ENCODE measurements at places on chromosomes 5 and 9.

DNA sequence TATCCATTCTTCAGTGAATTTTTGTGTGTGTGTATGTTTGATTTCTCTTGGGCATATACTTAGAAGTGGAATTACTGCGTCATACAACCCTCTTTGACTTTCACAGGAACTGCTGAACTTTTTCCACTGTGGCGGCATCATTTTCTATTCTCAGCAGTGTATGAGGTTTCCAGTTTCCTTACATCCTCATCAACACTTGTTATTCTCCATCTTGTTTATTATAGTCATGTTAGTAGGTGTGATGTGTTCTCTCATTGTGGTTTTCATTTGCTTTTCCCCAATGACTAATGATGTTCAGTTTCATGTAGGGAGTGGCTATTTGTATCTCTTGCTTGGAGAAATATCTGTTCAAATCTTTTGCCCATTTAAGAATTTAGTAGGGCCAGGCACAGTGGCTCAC is 2.6 kb downstream of the ZNF79 start:
- DNase-seq: no peak

GRCh38 chr5:137891849-137892248 is 2.6 kb downstream of the PKD2L2 start:
- no peak for DNase-seq

- no peak for DNase-seq
Observed at GRCh38 chr5:61420016-61420415, 88.0 kb downstream of the ZSWIM6 start.

GRCh38 chr9:105572455-105572854 is 14.5 kb downstream of the FKTN start:
- no peak for DNase-seq

DNA sequence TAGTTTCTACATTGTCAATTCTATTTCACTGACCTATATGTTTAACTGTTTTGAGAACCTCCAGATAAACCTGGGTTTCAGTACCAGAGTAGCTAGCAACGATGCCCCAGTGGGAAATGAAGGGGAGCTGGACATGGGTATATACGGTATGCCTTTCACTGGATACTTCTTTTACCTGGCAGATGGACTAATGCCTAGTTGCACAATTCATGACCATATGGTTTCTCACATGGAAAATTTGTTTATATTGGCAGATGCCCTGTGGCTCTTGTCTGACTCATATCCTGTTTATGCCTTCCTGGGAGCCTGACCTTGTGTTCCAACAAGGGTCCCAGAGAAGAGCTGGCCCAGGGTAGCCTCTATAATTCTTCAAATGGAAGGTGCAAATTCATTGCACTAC is 144.1 kb downstream of the MAT2B start:
- peak; percentile 96 for DNase-seq

DNA sequence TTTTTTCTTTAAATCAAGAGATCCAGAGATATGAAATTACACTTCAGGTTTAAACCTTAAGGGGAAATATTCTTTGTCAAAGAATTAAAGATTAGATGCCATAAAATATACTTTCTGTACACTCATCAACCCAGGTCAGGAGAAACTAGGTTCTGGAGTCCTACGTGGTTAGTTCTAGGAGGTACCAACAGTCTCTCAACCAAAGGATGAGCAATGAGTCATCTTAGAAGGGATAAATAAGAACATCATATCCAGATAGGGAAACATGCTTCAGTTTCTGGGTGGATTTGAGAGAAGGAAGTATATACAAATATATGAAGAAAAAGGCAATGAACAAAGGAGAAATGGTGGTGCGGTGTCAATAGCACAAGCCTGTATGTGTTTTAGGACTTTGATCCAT is 98.2 kb downstream of the CSNK1G3 start:
- DNase-seq: no peak

DNA sequence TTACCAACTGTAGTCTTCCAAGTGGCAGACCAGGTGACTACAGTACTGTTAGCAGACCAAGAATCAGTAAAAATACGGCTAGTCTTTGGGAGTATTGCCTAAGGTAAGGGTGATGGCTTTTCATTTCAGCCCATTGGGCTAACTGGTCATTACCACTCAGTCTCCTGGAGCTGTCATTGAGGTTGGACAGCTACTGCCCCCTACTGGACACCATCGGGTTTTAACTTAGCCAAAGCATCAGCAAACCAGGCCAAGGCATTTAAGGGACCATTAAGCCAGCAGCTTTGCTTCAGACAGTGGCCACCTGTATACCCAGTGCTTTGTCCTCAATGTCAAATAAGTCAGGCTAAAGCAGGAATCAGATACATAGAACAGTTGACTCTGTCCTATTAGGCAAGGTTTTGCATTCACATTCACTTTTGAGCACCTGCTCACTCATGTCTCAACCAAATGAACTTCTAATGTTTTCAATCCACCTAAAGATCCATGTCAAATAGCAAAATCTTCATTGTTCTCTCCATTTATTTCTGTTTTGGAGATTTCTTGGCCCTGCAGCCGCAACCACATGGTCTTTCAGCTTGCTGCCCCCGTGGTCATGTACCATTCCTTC is 117.2 kb downstream of the INVS start:
- no peak for DNase-seq

DNA sequence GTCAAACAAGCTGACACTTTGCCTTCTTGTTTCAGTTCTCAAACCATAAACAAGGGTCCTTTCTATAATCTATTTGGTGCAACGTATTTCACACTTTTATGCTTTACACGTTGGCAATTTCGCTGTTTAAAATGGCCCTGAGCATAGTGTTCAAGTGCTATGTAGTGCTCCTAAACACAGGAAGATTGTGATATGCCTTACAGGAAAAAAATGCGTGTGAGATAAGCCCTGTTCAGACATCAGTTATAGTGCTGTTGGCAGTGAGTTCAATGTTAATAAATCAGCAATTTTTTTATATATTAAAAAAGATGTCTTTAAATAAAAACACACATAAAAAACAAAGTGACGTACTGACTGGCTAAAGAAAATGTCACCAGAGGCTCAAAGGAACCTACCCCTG is 23.9 kb downstream of the CLINT1 start:
- DNase-seq: no peak

DNA sequence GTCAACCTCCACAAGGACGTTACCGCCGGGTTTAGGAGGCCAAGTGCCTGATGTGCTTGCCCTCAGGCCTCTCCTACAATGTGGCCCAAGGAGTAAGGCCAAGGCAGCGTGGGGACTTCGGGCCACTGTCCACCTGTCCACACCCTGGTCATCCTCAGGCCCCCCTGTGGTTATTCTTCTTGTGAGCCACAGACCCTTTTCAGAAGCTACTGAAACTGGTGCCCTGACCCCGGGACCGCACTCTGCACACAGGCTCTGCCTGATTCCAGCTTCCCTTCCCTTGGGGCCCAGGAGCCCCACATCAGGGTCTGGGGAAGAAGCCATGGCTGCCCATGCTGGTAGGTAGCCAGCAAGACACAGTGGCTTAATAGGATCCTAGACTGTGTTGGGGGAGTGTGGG is 128.8 kb downstream of the OLFM1 start:
- no peak for DNase-seq

DNA sequence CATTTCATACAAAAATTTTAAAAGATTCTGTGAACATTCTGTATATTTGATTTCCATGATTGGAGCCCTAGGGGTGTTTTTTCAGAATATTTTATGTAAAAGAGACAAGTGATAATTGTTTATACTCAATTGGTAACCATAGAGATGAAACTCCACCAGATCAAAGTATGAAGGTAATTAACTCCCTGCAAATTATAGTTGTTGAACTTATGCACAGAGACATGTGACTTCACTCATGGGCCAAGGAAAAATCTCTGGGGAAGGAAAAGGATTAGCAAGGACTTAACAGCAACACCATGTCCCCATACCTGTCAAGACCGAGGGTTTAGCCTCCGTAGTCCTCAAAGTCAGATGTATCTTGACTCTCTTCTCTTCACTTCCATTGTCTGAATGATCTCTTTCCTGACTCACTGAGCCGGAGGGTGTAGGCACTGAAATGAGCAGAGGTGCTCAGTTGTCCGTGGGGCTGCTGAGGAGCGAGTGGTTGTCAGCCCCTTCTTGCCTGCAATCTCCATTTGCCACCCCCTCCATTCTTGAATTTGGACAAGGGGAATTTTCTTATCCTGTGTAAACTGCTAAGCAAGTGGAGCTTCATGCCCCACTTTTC is 17.5 kb upstream of the CXCL14 start:
- no peak for DNase-seq

DNA sequence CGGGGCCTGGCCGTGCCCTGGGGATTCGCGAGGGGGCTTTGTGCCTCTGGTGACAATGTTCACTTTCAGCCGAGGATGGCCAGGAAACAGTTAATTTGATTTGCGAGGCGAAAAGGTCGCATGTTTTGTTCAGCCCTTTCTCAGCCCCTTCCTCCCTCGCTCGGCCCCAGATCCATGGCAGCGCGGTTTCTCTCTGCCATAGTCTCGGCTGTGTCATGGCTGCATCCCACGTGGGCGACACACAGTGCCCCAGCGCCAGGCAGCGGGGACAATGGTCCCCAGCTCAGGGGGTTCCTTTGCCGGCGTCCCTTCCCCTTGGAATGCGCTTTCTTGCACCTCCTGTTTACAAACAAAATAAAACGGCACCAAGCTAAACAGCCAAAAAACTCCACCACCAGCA is 370.3 kb upstream of the IRX2 start:
- DNase-seq: no peak

DNA sequence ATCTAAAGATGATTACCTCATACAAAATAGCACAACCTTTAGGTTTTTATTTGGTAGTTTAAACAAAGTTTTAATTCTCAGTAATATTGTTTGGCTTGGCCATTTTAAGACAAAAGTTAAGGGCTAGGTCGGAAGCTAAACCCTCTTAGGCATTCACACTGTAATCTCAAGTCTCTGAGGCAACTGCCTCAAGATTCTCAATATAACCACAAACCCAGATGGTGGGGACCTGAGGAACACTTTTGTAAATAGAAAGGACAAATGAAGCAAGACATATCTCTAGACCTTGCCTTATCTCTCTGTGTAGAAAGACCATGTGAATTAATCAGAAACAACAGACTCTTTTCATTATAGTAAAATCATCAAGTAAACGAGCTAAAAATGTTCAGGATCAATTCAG is 500.2 kb upstream of the CDH6 start:
- no peak for DNase-seq

GRCh38 chr5:77167695-77168121 is 42.8 kb upstream of the PDE8B start:
- peak; percentile 60 for DNase-seq

GRCh38 chr9:91410161-91410560 is 13.5 kb downstream of the NFIL3 start:
- DNase-seq: no peak

DNA sequence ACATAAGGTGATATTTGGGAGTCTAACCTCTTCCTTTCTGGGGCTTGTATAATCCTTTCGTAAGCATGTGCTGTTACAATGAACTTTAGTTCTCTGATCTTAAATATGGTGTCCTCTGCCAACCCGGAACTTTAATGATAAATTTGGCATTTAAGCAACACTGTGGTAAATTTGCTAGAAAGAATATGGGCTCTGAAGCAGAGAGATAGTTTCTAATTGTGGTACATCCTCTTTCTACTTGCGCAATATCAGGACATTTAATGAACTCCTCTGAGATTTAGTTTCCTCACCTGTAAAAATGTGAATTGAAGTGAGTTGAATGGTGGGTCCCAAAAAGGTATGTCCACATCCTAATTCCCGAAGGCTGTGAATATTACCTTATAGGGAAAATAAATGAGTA is 364.7 kb downstream of the CAAP1 start:
- no peak for DNase-seq

DNA sequence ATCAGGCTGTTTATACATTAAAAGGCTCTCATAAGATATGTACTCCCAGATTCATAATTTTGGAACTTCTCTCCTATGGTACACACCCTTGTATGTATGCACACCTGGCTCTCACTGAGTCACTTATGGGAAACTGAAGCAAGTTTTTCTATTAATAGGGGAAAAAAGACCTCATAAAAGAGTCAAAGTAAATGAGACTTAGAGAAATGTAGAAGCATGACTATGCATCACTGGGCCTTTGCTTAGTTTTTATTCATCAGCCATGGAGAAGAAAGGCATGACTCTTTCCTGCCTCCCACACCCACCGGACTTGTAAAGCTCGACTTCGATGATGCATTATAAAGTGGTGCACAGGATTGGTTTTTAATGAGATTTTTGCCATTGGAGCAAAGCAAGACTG is 28.2 kb downstream of the MTAP start:
- no peak for DNase-seq

GRCh38 chr5:134392301-134392700 is 19.4 kb downstream of the CDKN2AIPNL start:
- DNase-seq: no peak

GRCh38 chr9:78671785-78672184 is 374.9 kb downstream of the PSAT1 start:
- no peak for DNase-seq

DNA sequence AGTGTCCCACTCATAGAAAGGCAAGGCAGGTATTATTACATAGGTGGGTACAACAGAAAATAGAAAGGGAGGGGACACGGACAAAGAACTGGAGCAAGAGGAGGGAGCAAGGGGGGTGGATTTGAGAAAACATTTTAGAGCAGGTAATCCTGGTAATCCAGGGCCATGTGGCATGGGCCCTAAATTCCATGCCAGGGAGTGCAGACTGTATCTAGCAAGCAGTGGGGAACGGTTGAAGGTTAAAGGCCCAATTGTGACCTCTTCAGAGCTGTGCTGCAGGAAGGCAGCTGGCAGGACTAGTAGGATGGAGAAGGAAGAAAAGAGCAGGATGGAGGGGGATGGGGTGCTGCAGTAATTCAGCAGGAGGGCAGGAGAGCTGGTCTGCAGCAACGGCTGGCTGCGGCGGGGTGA is 75.2 kb downstream of the PDE6A start:
- DNase-seq: no peak

DNA sequence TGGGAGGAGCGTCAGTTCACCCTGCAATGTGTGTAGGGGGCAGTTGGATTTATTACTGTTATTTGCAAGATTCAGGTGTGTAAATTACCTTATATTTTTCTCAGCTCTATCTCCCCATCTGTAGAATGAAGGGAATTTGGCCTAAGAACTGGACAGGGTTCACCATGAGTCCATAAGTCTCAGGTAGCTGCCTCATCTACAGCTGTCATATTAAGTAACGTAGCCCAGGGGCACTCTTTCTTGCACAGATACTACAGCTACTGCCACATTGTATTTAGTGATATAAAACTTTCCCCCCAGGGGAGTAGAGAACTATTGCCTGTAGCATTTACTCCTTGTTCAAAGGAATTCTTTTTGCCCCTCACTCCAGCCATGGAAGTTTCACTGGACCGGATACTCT is 301.4 kb upstream of the ZNF608 start:
- no peak for DNase-seq

Measured in NCI-H446 treated with DMSO at 0.1 percent for 48 hours (cell line).